ENCODE measurements at places on chromosomes 12 and 14.
A peak's percentile ranks its signal among the peaks of the same experiment; 100 is the strongest.

DNA sequence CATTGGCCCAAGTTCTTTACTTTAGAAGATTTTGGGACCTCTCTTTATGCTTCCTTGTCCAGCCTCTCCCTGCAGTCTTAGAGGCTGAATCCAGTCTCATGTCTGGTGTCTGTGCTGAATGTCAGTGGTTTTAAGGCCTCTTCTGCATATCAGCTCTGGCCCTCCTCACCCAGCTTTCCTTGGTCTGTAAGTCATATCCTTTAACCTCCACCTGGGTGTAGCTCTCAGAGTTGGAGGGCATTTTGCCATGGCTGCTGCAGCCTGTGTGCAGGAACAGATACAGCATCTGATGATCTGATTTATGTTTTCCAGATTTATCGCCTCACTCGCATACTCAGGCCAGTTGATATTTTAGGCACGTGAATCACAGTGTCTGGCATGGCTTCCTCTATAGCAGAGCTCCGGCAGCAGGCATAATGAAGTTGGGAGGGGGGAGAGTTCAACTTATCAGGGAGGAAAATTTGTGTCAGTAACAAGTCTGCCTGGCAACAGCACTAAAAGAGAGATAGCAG lies 335.0 kb downstream of the PCNX1 start:
- DNase-seq, result no peak

DNA sequence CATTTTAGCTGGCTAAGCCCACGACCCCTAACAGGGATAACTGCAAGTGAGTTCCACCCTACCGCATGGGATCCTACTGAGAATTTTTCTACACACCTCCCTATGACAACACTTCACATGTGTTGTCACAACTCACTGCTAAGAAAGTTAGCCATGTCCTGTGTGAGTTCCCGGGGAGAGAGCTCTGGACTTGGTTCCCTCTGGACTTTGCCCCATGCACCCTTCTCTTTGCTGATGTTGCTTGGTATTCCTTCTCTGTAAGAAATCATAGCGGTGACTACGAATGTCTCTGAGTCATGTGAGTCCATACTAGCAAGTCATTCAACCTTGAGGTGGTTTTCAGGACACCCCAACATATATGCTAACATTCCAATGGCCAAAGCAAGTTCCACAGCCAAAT lies 9.5 kb upstream of the CDKN3 start:
- DNase-seq, result no peak

DNA sequence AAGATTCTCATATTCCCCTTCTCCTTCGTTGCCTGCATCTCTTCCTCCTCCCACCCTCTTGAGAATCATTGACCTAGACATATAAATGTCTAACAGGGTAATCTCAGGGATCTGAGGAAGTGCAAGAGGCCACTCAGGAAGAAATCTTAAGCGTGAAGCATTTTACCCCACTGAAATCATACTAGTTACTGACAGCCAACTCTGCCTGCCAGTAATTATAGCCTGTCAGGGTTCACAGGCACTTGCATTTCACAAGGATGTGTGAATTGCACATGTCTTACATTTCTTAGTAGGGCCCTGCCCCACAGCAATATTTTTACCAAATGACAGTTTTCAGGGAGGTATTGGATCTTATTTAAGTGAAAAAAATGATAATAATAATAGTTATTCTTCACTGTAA lies 127.2 kb downstream of the SLC15A5 start:
- no peak for DNase-seq

GRCh38 chr12:130555628-130556485 lies 160.2 kb downstream of the RIMBP2 start:
- DNase-seq, result no peak

GRCh38 chr14:83614956-83615355 lies 1915.0 kb upstream of the FLRT2 start:
- DNase-seq, result no peak

GRCh38 chr14:105413544-105413886 lies 6.1 kb upstream of the MTA1 start:
- no peak for DNase-seq

- no peak for DNase-seq
These were observed 651 bp downstream of the PFKM start for GRCh38 chr12:48119834-48120195.

- DNase-seq, result no peak
These were observed 311.8 kb upstream of the AMIGO2 start for GRCh38 chr12:47391566-47391965.

DNA sequence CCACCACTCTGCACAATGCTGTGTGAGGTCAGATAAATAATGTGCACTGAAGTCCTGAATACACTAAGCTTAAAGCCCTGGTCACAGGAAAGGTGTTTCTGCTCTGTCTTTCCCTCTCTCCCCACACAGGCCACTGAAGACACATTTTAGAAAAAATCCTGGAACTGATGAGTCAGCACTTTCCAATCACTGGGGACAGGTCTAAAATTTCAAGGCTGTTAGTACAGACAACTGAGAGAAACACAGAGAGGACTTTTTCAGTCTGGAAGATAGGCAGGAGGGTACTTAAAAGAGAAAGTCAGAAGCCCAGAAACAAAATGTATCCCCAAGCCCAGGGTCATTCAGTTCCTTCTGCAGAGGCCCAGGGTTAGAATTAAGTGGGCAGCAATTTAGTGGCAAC lies 333.9 kb upstream of the CCDC196 start:
- DNase-seq, result no peak

- DNase-seq, result no peak
These were observed 33.0 kb downstream of the MRPS35 start for GRCh38 chr12:27743601-27744000.

- no peak for DNase-seq
These were observed 261.9 kb downstream of the TMEM132D start for GRCh38 chr12:129641926-129642325.

GRCh38 chr12:80763874-80764273 lies 47.2 kb downstream of the MYF5 start:
- no peak for DNase-seq

GRCh38 chr12:8860165-8860961 lies 37.9 kb downstream of the A2ML1 start:
- no peak for DNase-seq

DNA sequence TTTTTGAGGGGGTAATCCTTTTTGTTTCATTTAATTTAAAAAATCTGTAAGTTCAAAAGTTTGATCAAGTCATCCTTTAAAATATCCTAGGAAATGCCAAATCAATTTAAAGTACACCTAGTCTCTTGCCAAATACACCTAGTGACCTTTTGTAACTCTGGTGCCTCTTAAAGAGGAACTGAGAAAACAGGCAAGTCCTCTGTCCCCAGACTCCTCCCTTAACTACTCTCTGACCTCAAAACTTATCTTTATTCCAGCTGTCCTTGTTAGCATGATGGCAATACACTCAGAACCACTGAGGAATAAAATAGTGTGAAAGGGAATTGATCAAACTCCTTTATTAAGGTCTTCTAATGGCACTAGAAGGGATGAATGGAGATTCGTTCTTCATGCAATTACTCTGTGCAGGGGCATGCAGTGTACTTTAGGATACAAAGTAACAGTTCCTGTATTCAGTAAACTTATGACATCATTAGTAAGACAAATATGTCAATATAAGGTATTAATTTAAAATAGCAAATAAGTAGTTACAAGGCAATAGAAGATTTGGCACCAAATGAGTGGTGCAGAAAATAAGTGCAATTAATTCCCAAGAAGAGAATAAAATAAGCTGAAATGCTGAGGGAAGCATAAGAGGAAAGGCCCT lies 3.3 kb downstream of the FAR2 start:
- DNase-seq, result no peak

GRCh38 chr12:117114784-117115183 lies 15.6 kb upstream of the TESC start:
- DNase-seq, result no peak

- no peak for DNase-seq
These were observed 34.9 kb downstream of the PLEKHD1 start for GRCh38 chr14:69519204-69520100.

DNA sequence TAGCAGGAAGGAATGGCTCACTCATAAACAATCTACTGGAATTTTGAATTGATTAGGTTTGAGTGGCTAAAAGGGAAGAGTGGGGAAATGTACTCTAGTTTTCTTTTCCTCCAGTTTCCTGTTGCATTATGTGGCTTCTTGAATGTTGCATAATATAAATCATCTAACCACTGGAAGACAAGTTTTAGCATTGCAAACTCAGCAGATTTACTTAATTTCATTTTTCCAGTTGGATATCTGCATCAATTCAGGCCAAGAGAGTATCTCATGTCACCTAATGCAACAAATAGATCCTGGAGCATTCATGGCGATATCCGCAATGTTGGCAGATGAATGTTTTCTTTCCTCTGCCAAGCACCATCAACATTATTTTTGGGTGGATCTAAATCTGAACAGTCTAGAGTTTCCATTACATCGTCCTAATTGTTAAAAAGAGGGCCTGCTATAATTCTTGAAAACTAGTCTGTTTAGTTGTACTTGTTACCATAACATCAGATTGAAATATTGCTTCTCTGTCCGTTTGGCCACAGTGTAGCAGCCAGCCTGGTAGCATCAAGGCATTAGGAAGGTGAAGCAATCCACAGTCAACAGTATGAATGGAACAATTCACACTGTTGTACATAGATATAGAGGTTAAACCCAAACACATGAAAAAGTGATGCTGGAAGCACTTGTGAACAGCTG lies 544.2 kb downstream of the ETNK1 start:
- no peak for DNase-seq

DNA sequence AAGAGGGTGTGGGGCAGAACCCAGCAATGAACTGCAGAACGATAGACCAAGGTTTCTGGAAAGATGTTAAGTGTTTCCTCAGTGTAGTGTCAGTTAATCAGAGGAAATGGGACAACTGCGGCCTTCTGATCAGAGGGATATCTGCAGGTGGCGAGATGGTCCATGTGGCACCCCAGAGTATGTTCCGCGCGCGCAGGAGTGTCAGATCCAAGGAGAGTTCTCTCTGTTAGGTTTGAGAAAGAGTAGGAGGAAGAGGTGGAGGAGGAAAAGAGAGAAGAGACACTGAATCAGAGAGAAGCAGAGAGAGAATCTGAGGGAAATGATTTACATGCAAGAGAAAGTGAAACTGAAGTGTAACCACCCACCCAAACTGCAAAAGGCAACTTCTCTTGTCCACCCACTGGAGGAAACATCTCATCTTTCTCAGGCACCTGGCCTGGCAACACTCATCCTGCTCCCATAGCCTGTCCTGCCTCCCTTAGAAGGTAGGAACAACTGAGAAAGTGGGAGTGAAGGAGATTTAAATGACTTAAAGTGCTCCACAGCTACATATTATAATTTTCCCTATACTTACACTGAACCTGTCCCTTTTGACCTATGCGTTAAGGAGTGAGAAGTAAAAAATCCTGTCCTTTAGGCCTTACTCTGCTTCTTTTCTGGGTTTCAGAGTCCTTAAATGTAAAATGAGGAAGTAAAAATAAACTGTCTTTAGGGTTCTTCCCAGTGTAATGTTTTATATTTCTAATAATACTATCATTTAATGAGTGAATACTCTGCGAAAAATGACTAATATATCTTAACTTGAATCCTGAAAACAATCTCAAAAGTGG lies 6.8 kb upstream of the TESPA1 start:
- no peak for DNase-seq

DNA sequence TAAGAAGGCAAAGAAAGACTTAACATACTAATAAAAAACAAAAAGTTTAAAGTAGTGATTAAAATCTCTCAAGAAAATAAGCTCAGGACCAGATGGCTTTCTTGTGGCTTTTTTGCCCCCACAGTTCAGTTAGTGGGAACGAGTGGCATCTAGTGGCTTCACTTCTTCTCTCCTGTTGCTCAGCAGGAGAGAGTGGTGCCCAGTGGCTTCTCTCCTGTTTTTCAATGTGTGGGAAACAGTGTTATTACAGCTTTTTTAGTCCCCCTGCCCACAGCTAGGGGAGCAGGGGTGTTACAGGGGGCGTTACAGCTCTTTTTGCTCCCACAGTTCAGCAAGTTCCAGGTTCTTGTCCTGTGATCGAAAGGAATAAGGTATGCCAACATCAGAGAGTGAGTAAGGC lies 135.2 kb downstream of the RERGL start:
- DNase-seq, result no peak

DNA sequence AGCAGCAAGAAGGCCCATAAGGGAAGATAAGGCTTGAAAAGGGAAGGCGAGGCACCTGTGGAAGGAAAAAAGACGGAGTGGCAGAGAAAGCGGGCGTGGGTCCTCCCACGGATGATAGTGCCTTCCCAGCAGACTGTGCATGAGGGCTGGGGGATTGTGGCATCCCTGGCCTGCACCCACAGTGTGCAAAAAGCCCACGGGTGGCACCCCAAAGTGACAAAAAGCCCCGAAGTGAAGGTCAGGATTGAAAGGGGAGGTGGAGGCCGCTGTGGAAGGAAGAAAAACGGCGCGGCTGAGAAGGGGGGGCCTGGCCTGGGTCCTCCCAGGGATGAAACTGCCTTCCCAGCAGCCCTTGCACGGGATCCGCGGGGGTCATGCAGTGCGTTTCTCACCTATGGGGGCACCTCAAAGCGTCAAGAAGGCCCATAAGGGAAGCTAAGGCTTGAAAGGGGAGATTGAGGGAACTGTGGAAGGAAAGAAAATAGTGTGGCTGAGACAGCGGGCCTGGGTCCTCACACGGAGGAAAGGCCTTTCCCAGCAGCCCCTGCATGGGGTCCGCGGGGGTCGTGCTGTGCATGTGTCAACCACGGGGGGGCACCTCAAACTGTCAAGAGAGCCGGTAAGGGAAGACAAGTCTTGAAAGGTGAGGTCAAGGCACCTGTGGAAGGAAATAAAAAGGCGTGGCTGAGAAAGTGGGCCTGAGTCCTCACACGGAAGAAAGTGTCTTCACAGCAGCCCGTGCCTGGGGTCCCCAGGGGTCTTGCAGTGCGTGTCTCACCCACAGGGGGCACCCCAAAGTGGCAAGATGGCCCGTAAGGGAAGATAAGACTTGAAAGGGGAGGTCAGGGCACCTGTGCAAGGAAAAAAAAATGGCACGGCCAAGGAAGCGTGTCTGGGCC lies 274.1 kb downstream of the ALG10 start:
- DNase-seq, result no peak

DNA sequence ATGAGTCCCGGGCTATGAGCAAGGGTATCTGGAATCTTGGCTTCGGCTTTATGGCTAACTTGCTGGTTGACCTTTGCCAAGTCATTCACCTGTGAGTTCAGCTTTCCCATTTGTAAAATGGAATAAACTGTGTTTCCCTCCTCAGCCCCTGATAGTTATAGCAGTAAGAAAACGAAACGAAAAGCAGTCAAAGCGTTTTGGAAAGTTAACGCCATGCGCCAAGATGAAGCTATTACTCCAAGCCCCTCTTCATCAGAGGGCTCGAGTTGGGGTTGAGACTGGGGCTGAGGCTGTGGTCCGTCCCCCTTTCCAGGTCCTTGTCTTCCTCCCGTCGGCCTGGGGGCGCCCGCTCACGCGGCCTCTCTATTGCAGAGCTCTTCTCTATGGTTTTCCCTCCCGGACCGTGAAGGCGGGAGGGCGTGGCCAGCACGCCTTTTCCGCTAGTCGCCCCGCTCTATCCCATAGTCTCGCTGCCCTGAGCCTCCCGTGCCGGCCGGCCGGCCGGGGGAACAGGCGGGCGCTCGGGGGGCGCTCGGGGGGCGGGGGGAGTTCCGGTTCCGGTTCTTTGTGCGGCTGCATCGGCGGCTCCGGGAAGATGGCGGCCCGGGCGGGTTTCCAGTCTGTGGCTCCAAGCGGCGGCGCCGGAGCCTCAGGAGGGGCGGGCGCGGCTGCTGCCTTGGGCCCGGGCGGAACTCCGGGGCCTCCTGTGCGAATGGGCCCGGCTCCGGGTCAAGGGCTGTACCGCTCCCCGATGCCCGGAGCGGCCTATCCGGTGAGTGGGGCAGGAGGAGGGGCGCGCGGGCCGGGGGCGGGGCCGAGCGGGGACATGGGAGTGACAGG lies at the start of gene SMARCD1:
Gene SMARCD1, plus strand, starts transcription at position 568 of the 840 bp plus-strand sequence. Its CDS starts 28 bp downstream, at position 596.
- DNase-seq, result peak; percentile 75

- no peak for DNase-seq
These were observed 12.8 kb upstream of the SMARCD1 start for GRCh38 chr12:50072198-50072907.

- no peak for DNase-seq
These were observed 421.2 kb upstream of the FBXO33 start for GRCh38 chr14:39853441-39853840.
